ENCODE measurements at places on chromosomes 12 and 14. TPM values are rescaled to one million over a fixed set of nuclear protein-coding genes. Genes with fewer than 3 reads are reported as not detected.

GRCh38 chr12:70664465-70664881 is 27.2 kb upstream of the PTPRB start:
- no peak for DNase-seq

DNA sequence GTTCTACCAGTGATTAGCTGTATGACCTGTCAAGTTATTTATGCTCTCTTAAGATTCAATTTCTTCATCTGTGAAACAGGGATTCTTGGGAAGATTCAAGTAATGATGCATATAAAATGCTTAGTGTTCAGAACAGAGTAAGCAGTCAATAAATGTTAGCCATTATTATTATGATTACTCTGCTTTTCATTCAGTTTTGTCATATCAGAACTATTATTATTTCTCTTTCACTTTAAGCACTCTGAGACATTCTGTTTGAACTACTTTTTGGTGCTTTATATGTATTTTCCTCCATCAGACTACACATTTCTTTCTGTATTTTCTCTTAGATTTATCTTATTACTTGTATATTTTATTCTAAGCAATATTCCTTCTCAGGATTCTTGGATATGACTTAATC is 81.2 kb downstream of the CFAP54 start:
- DNase-seq: no peak

The BIN2 gene
- 10.1 TPM for total RNA-seq

DNA sequence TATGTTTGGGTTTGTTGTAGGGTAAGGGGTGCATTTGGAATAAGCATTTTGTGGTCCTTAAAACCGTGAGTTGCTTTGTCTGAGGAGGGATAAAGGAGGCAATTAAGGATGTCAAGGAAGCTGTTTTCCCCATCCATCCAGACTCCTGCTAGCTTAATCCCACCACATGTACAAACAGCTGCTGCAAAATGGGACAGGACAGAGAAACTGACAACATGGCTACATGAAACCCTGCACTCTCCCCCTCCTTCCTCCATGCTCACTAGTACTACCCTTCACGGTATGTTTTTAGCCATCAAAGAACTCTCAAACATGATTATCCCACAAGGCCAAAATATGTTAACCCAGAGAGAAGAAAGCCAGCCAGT is 20.6 kb downstream of the ST8SIA1 start:
- no peak for DNase-seq

The ANAPC5 gene
- total RNA-seq: 154 TPM

The MYF6 gene
- total RNA-seq: 0.44 TPM

DNA sequence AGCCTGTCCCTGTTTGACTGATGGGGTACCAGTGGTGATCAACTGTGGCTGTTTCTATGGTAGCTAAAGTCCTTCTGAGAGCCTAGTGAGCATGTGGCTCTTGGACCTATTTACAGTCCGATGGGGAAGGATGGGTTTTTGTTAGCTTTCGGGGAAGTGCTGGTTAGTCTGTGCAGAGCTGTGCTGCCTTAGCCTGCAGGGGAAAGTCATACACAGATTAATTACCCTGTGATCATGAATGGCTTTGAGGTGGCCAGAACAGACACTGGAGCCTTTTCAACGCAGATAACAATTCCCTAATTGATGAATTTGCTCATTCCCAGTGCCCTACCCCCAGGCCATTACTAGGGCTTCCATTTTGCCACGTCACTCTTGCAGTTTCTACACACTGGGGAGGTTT is 99.7 kb downstream of the WSCD2 start:
- DNase-seq: no peak

Measured in omental fat pad (tissue), 4 donors.